GM10248 (cell line): ENCODE measurements at places on chromosomes 6 and 20.

- DNase-seq = no peak
Measured at GRCh38 chr6:47195011-47195650, 114.6 kb downstream of the TNFRSF21 start.

DNA sequence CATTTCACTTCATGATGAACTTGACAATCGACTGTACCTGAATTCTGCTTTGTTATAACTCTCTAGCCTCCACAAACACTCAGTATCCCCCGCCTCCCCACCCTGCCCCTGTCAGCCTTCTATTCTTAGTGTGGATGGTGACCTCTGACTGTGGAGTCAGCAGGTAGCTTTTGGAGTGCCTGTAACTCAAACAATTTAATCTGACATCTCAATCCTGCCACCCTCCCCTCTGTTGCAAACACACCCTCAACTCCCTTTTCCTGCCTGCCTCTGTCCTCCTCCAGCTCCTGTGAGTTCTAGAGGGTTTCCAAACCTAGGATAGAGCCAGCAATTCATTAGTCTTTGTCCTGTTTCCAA lies 20.3 kb downstream of the DAAM2 start:
- no peak for DNase-seq

DNA sequence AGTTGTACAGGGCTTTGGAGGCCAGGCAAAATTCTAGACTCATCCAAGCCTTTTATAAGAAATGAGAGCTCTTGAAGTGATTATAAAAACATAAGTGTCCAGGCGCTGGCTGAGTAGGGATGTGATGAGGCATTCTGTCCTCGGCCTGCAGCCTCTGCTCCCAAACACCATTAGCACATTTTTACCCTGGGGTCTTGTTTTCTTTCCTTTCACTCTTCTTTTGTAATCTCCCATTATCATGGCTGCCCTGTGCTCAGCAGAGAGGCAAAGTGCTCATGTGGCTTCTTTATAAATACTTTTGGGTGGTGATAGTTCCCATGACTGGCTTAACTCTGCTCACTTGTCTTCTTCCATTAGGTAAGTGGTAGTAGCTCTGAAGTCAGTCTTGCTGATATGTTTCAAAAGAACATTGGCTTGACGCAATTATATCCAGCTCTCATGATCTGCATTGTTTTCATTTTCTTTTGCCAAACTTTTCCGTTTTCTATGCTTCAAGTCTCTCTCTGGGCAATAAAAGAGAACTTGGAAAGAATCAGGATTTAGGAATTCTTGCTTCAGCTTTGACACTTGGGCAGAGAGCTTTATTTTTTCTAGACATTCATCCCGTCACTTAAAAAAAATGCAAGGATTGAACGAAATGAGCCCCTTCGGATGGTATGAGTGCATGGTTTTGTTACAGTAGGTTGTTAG lies 61.1 kb downstream of the CAP2 start:
- DNase-seq = no peak

DNA sequence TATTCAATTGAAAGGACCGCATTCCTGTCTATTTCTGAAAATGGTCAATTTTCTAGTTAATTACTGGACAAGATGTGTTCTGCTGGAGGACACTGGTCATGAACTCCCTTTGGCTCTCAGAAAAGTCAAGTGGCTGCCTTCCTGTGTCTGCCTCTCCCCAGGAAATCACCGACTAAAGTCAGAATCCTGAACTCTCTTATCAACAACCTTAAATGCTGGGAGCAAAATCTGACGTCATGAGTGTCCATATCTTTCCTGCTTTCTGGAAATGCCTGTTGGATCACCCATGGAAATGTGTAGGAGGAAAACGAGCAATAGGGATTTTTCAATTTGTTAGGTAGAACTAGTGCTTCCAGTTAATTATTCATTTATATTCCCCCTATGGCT lies 53.5 kb upstream of the PLCB1 start:
- no peak for DNase-seq

- no peak for DNase-seq
Measured at GRCh38 chr20:33753763-33754162, 22.0 kb downstream of the ZNF341 start.

DNA sequence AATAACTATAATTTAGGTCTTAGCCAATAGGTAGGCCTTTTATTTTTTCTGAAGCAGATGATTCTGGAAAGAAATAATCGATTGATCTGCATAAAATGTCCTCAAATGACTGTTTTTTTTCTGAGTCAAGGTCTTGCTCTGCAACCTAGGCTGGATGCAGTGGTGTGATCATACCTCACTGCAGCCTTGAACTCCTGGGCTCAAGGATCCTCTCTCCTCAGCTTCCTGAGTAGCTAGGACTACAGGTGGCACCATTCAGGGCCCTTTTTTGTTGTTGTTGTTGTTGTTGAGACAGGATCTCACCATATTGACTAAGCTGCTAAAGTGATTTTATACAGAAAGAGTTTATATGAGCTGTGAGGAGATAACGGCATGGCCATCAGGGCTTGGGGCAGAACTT lies 18.2 kb downstream of the GLYATL3 start:
- no peak for DNase-seq

DNA sequence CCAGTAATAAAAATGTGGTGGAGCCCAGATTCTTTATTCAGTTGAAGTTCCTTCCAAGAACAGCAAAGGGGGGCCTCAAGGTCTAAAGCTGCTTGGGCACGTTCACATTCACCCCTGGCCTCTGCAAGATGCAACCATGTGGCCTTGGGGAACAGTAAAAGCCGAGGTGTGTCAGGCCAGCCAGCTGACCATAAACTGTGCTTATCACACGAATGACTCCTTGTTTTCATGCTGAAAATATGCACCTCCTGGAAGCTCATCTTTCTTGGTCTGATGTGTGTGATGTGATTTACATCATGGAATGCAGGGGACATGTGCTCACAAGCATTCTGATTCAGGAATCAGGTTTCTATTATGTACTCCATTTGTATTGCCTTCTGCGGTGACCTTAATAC lies 211.6 kb upstream of the MARCKS start:
- DNase-seq = no peak

DNA sequence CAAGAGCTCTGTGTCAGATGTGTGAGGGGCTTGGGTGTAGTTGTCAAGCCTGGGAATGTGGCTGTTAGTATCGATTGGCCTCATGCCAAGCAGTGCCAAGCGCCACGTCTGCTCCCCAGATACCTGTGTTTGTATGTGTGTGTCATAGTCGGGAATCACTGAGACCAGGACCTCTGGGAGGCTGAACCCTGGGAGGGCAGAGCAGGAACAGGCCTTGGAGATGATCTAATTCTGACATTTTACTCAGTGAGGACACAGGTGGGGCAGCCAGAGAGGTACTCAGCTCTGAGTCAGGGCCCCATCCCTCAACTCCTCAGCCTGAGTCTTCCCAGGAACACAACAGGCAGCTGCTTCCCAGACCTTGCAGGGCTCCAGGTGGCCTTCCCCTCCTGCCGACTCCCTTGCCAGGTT lies 51.2 kb upstream of the FANCE start:
- DNase-seq = no peak

GRCh38 chr6:92428448-92428847 lies 990.9 kb downstream of the EPHA7 start:
- no peak for DNase-seq

DNA sequence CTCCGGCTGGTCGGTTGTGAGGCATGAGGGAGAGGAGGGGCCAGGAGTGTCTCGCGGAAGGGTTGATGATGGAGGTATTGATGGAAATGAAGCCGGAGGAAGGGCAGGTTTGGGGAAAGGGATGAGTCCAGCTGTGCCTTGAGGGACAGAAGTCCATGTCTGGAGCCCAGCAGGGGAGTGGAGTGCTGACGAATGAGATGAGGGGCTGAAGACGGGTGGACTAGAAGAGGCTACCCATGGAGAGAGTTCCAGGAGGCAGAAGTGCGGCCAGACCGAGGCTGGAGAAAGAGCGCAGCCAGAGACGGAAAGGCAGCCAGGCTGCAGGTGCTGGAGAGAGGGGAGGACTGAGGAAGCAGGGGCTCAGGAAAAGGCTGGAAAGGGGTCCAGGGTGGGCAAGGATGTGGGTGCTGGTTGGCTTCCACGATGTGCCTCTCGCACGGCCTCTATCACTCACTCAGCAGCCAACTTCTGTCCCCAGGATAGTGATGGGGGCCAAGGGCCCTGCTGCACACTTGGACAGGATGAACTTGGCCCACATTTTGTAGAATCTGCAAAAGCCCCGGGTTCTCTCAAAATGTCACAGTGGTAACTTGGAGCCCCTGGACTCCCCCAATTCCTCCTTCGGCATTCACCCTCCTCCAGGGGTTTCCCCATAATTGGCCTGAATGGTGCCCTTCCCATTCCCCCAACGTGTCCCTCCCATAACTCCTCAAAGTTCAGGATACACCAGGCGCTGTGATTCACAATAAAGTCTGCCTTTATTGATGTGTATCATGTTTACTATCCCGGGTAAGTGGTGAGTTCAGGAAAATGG lies 627 bp upstream of the EIF6 start:
- DNase-seq = no peak

DNA sequence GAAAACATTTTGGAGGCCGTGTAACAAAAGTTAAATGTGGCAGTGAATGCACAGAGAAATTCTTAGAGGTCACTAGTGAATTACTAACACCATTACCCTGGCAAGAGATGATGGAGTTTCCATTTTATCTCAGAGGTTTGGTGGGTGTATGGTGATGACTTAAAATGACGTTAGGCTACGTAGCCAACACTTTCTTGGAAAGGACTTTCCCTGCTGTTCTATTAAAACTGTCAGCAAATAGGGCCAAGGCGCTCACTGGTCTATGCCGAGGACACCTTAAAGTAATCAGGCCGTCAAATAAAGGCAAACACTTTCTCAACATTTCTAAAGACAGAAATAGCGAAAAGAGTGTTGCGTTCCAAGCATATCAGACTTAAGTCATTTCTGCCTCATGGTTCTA lies 160.8 kb downstream of the GMPR start:
- no peak for DNase-seq

- DNase-seq = no peak
Measured at GRCh38 chr20:11186301-11187008, 512.7 kb upstream of the JAG1 start.

GRCh38 chr20:34472246-34472925 lies 43.8 kb upstream of the DYNLRB1 start:
- DNase-seq = no peak

DNA sequence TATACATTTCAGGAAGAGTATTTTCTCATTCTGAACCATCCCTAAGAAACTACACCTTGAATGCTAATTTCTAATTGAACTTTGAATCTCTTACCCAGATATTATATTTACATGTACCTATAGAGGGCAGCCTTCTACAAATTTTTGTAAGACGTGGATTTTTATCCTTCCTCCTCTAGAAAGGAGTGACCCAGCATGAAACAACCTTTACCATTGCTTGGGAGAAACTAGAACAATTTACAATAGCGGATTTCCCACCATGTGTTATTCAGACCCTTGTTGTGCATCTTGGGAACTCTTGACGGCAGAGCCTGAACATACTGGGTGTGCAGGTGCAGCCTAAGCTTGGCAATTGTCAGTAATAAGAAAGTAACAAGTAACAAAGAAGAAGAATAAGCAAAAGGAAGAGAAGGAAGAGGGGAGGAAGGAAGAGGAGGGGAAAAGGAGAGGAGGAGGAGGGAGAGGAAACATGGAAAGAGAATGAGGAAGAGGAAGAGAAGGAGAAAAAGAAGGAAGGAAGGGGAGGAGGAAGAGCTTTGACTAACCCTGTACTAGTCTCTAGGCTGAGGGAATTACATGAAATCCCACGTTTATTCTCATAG lies 10.8 kb upstream of the TAAR1 start:
- peak; percentile 29 for DNase-seq

- DNase-seq = no peak
Measured at GRCh38 chr6:134480593-134480992, 162.7 kb upstream of the SGK1 start.

- no peak for DNase-seq
Measured at GRCh38 chr6:158004701-158005095, 23.0 kb downstream of the SYNJ2 start.

DNA sequence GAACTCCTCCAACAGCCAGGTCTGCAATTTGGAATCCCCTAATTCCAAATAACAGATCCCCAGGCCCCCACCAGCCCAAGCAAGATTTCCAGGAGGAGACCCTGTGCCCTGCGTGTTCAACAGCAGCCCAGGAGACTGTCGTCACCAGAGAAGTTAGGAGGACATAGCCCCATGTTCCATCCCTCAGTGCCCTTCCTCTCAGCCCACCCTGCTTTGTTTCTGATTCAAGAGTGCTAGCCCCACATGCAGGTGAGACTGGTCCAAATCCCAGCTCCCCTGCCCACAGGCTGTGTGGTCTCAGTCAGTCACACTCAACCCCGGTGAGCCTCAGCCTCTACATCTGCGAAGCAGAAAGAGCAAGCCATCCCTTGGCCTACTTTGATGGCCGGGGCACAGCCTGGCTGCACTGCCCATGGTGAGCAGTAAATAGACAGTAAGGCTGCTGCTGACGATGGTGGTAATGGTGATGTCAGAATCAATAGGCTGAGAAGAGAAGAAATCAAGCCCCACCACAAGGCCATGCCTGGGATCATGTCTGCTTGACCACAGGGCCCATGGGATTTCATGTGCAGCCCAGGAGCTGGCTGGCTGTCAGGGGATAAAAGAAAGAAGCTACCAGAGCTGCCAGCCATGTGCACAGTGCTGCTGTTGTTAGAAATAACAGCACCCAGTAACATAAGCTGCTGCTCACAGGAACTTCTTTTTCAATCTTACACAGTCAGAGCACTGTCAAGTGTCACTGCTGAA lies 51.5 kb upstream of the NXT1 start:
- no peak for DNase-seq

GRCh38 chr20:50794846-50795634 lies at the start of gene BCAS4:
Gene BCAS4 (plus strand): TSS chr20:50795061. CDS start chr20:50795084, 23 bp downstream.
- peak; percentile 95 for DNase-seq

DNA sequence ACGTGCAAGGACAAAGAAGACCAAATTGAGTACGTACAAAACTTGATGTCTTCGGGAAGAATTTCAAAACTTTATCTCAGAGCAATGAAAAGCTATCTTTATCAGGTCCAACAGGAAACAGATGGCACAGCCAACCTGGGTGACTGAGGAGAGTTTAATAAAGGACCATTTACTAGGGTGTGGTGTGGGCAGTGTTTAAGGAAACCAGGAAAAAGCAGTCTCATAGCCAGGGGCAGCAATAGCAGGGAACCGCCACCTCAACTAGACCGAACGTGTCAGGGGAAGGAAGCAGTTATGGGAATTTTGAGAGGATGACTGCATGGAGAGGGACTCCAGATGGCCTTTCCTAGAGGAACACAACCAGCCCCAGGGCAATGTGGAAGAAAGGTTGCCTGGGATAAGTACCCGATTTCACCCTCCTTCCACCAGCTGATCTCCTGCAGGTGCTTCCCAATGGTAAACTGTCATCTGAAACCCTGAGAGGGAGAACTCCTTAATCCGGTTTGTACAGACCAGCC lies 15.2 kb upstream of the TAAR5 start:
- DNase-seq = no peak

GRCh38 chr20:29741894-29742698 lies 1515.4 kb upstream of the DEFB115 start:
- no peak for DNase-seq

DNA sequence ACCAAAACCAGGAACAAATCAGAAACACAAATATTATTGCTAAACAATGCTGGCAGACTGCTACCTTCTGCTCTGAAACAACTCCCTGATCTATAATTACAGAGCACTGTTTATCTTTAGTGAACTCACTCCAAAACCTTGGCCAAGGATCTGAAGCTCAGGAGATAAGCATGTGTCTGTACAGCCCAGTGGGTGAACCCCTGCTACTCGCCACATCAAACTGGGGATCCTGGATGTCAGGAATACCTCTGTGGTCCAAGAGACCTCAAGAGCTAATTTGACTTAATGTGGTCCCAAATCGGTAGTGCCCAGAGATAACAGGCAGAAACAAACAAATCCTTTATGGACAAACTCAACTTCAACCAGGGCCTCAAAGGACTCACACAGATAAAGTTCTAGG lies 381.8 kb downstream of the KIF16B start:
- no peak for DNase-seq
